ENCODE measurements at places on chromosomes 3 and 15.

GRCh38 chr3:86985181-86985826, 5.6 kb downstream of the VGLL3 start:
- DNase-seq = no peak

DNA sequence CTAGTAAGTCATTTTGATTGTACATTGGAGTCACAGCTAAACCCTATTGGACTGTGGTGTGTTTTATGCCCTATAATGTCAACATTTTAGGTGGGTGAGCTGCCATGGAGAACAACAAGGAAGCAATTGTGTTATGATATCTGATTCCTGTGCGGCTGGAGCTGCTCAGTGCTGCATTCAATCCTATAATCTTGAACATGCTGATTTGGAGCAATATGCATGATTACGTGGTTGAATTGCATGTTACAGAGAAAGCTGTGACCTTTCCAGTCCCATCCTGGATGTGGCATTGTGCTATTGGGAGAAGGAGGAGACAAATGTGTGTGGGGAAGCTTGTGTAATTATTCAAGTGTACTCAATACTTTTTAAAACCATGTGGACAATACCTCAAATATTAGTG, 20.1 kb upstream of the C3orf49 start:
- no peak for DNase-seq

- DNase-seq = peak; percentile 71
Measured at GRCh38 chr3:16319307-16319706, 54.3 kb downstream of the OXNAD1 start.

- DNase-seq = no peak
Measured at GRCh38 chr3:18635215-18635614, 210.1 kb upstream of the SATB1 start.

GRCh38 chr3:46462511-46462910, 2.2 kb downstream of the LTF start:
- DNase-seq = no peak

DNA sequence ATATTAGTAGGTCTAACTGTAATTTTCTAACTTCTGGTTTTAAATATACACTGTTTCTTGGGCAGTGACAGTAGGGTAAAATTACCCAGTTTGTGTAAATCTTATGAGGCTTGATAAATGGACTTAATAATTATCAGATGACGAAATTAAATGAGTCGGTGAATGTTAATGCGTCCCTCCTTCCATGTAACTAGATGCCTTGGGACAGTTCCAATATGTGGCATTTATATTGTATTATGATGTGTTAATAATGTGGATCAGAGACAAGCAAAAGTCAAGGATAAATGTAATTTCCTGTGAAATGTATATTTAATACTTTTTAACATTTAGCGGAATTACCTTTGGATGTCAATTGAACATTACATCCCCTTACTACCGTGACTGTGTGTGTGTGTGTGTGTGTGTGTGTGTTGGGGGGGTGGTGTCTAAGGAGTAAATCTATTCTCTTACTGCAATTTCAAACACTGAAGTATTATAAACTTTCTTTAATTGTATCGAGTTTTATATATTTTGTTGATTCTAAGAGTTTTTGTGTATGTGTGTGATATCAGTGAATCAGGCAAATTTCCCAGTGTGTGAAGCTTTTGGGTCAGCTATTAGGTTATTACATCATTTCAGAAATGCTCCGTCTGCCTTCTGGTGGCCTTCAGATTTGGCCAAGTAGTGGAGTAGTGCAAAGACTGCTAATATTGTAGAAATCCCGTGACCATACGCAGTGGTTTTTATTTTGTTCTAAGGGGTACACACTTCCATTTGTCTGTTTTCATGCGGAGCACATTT, 50.1 kb downstream of the CNTN4 start:
- DNase-seq = no peak

GRCh38 chr3:52892625-52893311, 4.6 kb downstream of the STIMATE start:
- DNase-seq = no peak

DNA sequence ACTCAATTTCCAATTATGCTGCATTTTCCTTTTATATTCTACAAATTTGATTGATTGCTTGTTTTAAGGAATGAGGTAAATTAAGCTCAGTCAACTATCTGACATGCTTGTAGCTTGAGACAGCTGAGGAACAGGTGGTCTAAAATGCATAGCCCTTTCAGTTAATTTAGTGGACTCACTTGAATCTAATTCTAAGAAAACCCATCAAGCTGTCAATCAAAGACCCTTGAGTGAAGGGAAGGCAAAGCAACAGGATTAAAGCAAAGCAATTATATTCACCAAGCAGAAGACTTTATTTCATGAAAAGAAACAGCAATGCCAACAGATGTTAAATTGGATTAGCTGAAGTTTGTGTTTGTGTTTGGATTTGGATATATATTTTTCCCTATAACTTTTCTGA, 228.5 kb downstream of the ARPP21 start:
- DNase-seq = no peak

GRCh38 chr3:23760871-23761373, 44.8 kb upstream of the UBE2E1 start:
- DNase-seq = no peak

DNA sequence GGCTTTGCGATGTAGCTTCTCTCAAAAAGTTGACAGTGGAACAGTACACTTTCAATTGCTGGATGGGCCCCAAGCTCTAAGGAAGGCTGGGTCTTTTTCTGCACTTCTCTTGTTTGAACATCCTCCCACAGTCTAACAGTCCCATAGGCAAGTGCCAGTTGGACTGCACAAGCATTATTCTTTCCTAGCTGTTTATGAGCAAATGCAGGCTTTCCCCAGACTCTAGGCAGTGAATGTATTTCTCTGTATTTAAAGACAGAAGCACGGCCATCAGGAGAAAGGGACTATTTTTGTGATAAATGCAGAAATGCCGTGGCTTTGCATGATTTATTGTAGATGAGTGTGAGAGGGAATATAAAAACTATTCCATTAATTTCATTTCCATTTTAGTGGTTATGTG, 539.3 kb upstream of the LMCD1 start:
- no peak for DNase-seq

- DNase-seq = no peak
Measured at GRCh38 chr15:79635897-79636561, 203.9 kb downstream of the MINAR1 start.

GRCh38 chr3:143822798-143823197, 25.5 kb downstream of the SLC9A9 start:
- no peak for DNase-seq

DNA sequence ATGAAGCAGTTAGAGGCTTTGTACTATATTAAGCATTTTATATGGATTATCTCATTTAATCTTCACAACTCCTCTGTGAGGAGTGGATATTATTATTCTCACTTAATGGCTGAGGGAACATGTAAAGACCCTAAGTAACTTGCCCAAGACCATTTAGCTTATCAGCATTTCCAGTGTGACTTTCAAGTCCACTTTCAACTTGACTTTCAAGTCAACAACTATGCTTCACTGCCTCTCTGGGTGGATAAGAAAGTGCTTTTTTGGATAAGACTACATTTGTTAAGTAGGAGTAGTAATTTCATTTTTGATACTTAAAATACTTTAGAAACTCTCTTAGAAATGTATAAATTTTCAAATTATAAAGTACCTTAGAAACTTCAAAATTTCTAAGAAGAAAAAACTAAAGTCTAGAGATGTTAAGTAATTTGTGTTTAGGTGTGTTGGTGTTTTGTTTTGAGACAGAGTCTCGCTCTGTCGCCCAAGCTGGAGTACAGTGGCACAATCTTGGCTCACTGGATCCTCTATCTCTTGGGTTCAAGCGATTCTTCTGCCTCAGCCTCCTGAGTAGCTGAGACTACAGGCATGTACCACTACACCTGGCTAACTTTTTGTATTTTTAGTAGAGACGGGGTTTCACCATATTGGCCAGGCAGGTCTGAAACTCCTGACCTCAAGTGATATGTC, 71.8 kb downstream of the MINDY2 start:
- DNase-seq = no peak

- no peak for DNase-seq
Measured at GRCh38 chr15:82624438-82624837, 22.7 kb downstream of the CPEB1 start.

DNA sequence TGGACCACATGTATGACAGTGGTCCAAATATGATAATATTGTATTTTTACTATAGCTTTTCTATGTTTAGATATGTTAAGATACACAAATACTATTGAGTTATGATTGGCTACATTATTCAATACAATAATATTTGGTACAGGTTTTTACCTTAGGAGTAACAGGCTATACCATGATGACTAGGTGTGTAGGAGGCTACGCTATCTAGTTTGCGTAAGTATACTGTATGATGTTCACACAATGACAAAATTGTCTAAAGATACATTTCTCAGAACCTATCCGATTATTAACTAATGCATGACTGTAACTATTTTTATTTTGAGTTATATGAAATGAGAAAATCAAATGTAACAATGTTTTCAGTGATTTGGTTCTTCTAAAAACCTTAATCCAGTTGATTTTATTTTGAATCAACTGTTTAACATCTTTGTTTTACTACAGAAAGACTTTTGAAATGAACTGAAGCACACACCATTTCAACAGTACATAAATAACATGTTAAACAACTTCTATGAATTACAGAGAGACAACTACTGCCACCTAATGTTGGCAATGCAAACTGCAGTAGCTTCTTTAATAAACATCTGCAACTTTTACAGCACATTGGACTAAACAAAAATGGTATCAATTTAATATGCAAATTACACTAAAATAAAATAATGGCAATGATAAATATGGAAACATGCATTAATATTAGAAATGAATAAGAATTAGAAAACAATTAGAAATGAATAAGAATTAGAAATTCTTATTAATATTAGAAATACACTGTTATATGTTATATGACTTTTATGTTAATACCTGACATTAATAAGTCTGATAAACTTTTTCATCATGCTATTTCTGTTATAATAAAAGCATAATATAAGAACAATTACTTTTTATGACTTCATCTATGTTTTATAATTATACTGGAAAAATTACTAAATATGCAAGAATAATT, 255.7 kb downstream of the MBNL1 start:
- peak; percentile 9 for DNase-seq

GRCh38 chr3:52710512-52710911, 4.6 kb downstream of the SPCS1 start:
- DNase-seq = no peak

- DNase-seq = no peak
Measured at GRCh38 chr3:104273046-104273649, 1093.6 kb upstream of the ALCAM start.

- DNase-seq = no peak
Measured at GRCh38 chr15:23411841-23412240, 35.2 kb downstream of the GOLGA6L2 start.

GRCh38 chr15:99137111-99137546, 32.2 kb downstream of the SYNM start:
- no peak for DNase-seq

DNA sequence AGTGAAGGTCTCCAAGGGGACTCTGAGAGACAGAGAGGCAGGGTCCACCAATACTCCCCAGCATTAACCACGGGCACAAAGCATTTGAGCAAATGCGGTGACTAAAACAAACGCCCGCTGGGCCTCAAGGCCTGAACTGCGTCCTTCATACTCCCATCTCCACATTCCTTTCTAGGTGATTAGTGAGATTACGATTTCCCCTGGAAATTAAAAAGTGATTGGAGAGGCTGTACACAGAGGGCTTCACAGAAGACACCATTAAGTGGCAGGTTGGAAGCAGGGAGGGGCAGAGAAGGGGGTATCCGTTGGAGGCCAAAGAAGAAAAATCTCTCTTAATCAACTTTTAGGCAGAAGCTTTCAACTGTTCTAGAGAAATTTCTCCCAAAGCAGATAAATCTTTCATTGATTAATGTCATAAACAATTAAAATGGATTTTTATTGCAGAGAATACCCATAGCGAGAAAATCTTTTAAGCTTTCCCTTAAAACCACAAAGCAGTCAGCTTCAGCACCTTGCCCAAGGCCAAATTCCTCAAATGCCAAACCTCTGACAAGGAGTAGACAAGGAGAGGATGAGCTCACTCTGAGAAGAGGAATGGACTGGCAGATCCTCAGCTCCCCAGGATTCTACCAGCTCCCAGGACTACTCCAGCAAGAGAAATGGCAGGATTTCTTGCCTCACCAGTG, 38.2 kb downstream of the MB21D2 start:
- DNase-seq = no peak

GRCh38 chr3:152261329-152261728, 7.4 kb upstream of the MBNL1 start:
- DNase-seq = no peak

DNA sequence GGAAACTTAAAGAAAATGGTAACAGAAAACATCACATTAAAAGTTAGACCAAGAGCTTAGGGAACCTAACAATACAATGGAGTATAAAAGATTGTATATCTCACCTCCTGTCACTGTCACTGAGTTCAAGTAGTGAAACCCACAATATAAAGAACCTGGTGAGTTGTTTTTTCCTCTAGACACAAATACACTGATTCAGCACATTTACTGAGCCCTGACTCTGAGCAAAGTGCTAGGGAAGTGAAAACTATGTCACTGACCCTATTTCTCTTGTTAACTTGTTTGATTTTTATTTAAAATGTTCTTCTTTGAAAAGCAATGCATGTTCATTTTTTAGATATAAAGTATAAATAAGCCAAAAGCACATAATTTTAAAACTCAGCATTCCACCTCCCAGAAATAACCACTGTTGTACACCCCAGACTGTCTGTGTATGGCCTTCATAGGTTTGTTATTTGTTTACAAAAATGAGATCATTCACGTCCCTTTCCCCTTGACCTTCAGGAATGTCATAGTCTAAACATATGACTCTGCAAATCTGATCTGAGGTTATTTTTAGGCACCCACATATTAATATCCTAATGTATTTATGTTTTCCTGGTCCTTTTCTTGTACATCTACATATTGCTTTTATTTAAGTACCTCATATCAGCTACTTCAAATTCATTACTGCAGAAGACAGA, 69.2 kb upstream of the CSTA start:
- no peak for DNase-seq

- no peak for DNase-seq
Measured at GRCh38 chr3:136311968-136312367, 61.8 kb downstream of the PCCB start.
